ENCODE measurements at places on chromosomes 11 and 22.

GRCh38 chr11:65558930-65559509, 861 bp upstream of the LTBP3 start:
- no peak for DNase-seq

- peak; percentile 68 for DNase-seq
Observed at GRCh38 chr11:111557425-111558111, 17.0 kb downstream of the LAYN start.

DNA sequence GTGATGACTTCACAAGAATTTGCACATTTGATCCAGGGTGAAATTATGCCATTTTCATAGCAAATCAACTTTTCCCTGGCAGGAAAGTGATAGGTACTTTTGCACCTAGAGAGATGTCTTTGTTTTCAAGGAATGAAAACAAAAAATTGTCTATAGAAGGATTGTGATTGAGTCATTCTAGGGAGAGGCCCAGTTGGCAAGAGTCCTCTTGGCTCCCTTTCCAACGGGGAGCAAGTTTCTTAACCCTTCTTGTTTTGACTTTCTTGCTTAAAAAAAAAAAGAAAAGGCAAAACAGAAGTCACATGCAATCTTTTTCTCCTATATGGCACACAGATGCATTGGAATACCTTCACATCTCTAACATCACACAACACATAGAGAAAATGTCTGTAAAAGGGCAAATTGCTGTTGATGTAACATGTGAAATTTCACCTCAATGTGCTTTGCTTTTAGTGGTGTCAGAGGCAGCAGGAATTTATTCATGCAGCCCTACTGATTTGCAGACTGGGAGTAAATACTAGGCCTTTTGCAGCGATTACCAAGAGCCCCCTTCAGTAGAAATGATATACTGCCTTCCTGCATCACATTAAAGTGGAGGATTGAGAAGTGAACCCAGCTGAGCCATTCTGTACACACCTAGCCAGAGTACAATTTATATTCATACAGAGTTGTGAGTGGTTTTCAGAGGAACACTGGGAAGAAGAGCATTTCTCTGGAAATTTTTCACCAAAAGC, 290.7 kb upstream of the MPPED2 start:
- no peak for DNase-seq

DNA sequence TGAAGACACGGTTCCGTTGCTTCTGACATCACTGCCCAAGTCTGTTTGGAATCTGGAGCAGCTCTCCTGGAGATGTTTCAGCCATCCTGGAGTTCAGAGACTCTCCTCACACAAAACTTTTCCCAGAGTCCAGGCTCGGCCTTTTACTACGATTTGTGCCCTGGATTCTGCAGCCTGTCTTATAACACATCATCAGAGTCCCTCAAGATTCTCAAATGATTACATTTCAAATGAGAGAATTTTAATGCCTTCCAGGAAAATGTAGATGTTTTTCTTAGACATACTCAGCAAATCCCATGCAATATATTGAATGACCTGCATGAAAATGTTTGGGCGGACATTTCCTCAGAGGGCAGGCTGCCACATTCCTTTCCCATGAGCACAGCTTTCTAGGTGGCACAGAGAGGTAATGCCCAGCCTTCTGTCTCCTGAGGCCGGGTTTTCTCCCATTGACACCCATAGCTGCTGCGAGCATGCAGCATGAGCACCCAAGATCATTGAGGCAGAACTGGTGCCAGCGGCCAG, 129.1 kb downstream of the SNX19 start:
- no peak for DNase-seq

DNA sequence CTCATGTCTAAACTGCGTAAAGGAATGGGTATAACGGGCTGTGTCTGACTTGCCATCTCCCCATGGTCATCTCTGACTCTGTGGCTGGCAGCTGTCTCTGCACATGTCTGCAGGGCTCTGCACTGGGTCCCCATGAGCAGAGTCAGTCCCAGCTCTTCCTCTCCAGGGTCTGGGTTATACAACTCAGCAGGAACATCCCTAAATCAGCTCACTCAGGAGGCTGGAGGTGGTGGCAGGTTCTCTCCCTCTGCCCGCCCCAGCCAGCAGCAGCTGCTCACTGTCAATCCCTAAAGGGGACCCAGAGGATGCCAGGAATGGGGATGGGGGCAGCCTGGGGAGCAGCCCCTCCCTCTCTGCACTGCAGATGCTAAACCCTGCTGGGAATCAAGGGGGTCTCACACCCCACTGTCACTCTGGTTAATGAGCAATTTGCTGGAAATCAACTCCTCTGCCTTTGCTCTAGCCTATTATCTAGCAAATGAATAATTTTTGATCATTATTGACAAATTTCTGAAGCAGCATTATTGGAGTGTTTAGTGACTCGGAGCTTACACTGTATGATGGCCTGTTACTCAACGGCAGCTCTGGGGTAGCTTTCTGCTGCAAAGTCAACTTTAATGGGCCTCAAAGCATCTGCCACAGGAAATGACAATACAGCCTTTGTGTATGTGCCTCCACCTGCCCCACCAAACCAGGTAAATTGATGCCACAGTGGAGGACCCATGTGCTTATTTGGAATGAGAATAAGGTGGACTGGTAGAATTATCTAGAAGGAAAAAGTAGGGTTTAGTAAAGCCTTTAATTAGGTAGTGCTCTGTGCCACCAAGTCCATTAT, 55.7 kb upstream of the SHANK2 start:
- DNase-seq = peak; percentile 2

GRCh38 chr11:33195462-33196173, 34.3 kb upstream of the CSTF3 start:
- DNase-seq = no peak

- DNase-seq = no peak
Observed at GRCh38 chr22:19661156-19661555, 53.1 kb upstream of the SEPTIN5 start.

DNA sequence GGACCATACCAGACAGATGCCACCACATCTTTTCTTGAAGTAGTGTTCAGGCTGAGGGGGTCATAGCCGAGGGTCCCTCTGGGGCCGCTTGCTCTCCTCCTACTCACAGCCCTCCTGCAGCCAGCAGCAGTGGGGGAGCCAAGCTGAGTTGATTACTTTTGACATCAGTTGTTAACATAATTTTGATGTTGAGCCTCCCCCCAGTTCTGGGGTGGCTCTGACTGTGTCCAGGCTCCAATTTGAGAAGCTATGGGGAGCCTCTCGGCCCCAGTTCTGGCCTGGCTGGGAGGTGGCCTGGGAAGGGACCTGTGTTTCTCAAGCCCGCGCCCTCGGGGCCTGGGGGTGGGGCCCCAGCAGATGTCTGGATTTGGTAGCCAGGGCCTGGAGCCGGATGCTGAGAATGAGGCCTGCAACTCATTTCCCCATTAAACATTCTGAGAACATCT, 47.9 kb downstream of the KCNQ1OT1 start:
- no peak for DNase-seq

GRCh38 chr22:17549183-17549582, 14.1 kb upstream of the SLC25A18 start:
- no peak for DNase-seq

DNA sequence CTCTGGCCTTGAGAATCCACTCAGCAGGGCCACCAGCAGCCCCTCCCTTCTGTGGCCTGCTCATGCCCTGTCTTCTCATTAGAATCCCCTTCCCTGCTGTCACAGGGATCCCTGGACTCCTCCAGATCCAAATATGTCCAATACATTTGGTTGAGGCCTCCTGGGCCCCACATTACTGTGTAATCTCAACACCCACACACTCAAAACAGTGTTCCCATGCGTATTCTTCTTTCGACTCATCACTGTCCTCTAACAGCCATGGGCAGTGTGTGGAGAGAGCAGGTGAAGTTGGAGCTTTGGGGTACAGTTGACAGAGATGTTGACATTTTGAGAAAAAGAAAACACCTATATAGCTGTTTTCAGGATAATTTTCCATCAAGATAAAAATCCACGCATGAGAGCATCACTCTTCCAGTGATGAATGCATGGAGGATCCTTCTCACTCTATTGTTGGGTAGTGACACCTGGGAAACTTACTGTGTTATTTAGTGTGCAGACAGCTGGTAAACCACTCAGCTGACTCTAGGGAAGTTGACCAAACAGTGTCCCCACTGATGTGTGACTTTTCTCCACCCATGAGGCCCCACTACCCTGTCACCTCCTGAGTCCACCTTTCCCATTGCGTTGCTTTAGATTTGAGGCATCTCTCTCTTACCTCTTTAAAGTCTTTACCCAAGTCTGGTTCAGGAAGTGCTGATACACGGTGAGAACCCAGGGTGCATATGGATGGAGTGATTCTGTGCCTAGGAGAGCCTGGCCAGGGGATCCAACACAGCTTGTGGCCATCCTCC, 28.7 kb upstream of the VPREB1 start:
- DNase-seq = no peak

DNA sequence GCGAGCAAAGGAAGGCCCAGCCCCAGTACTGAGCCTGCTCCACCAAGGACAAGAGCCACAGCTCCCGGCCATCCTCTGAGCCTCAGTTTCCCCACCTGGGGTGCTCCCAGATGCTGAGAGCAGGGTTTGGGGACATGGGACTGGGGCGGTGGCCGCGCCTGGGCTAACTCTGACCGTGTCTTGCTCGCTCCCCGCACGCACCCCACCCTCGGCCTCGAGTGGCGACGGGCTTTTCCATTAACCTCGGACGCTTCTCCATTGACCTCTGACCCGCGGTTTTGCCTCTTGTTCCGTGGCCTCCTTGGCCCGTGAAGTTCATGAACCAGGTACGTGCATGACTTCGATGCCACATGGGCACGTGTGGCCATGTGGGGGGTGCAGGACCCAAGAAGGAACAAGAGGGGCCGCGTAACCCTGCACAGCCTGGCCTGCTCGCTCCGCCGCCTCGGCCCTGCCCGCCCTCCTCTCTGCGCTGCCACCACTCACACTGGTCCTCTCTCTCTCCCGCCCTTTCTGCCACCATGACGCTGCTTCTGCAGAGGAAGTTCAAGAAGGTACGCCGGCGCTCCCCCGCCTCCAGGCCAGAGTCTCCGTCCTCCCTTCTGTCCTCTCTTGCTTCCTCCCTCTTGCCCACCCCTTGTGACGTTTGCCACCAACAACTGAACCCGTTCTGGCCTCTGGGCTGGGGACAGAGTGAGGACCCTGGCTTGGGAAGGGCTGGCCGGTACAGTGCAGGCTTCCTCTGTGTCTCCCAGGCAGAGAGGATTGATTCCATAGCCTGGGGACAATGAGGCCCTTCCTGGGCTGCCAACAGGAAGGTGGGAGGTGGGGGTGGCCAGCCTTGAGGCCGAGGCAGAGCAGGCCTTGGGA, 6.9 kb downstream of the TNNT3 start:
- no peak for DNase-seq

DNA sequence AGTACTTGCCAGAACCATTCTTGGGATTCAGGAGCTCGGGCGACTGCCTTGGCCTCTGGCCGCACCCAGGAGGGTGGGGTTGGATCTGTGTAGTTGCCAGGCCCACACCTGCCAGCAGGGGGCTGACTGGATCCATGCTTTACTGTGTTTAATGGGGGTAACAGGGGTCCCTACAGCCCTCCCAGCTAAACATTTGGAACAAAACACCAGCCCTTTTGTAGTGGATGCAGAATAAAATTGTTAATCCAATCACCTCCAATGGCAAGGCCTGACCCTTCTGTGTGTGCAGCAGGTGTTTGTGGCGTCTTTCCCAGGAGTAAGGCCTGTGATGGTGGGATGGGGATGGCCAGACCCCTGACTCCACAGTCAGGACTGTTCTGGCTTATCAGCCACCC, 22.5 kb downstream of the SUN2 start:
- peak; percentile 61 for DNase-seq

DNA sequence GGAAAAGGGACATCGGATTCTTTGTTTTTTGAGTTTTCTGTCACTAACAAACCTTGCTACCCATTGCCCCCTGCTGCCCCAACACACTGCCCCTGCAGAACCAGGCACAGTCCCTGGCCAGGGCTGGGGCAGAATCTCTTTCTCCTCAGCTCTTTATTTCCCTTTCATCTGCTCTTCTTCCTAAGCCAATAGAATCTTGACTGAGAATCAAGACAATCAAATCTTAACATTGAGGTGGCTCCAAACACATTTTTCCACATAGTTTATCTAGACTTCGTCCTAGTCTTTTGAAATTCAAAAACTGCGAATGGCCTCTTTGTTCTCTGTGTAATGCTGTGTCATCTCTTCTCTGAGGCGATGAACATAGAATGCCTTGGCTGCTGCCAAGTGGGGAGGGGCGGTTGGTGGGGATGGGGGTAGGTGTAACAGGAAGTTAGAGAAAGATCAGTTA, 16.1 kb upstream of the NTM start:
- no peak for DNase-seq

DNA sequence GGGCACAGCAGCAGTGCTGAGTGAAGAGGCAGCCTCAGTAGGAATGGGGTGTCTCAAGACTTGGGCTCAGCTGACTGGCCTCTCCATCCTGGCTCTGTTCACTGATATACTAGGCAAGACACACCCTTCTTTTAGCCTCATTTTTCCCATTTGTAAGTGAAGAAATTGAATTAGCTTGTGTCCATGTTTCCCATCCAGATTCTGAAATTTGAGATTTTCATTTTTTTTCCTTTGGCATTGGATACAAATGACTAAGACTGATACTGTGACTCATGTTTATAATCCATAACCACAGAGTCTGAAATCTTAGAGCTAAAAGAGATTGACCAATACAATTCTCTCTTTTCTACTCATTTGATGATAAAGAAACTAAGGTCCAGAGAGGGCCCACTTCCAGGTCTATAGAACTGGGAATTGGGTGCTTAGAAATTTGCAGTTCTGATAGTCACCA, 110.9 kb downstream of the KCNC1 start:
- peak; percentile 10 for DNase-seq

GRCh38 chr22:44483878-44484277, 14.2 kb downstream of the RTL6 start:
- no peak for DNase-seq

- DNase-seq = no peak
Observed at GRCh38 chr22:41478473-41478872, 9.6 kb downstream of the ACO2 start.

- no peak for DNase-seq
Observed at GRCh38 chr22:48919187-48919590, 908.5 kb downstream of the BRD1 start.

GRCh38 chr11:3609416-3610265, 32.2 kb downstream of the ART5 start:
- peak; percentile 53 for DNase-seq

GRCh38 chr11:41281131-41281742, 178.2 kb downstream of the LRRC4C start:
- no peak for DNase-seq

GRCh38 chr11:128572965-128573364, 14.4 kb downstream of the ETS1 start:
- DNase-seq = no peak

DNA sequence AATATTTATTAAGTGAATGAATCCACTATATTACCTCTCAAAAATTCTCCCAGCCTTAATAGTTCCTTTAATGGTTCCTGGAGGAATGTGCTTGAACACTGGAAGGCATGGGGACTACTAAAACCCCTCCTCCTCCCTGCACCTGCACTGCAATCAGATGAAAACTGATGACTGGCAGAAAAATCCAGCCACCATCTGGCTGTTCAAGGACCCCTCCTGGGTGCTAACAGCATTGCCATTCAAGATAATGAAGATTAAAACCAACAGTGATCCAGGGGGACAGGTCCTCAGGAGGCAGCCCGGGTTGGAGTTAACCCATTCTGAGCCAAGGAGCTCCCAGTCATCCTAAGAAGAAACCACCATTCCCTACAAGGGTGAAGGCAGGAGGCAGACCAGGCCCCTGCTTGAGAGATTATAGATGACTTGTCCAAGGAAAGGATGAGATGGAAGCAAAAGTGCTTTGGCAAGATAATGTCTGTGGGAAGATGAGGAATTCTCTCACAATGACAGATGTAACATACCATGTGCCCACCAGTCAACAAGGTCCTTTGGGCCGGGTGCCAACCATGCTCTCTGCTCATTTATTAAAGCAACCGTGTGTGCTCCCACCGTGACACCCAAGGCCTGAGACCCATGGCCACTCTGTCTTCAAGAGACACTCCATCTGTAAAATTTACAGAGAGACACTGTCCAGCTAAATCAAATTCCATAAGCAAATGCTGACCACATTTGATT, 90.6 kb downstream of the LARGE1 start:
- no peak for DNase-seq
